ENCODE measurements at places on chromosomes 7 and 10.

GRCh38 chr7:21923658-21924057, 22.0 kb downstream of the CDCA7L start:
- peak; percentile 90 for DNase-seq

GRCh38 chr10:52918714-52919305, 146.2 kb upstream of the MBL2 start:
- no peak for DNase-seq

DNA sequence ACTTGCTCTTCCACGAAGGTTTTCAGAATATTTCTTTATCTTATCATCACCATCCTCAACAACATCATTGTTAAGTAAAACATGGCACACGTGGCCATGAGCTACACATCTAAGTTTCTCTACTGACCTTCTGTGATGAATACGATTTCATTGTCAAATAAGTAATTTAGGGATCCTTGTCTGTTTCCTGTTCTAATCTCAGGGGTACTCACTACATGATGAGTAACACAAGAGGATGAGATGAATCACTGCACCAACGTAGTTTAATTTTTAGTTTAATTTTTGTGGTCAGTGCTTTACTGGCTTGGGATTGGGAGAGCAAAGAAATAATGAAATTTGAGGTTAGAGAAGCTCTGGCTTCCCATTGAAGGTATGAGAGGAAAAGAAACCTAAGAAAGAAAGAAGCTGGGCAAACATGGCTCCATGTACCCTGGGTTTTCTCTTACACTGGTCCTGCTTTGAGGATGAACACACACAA, 461.9 kb upstream of the KLF6 start:
- no peak for DNase-seq

DNA sequence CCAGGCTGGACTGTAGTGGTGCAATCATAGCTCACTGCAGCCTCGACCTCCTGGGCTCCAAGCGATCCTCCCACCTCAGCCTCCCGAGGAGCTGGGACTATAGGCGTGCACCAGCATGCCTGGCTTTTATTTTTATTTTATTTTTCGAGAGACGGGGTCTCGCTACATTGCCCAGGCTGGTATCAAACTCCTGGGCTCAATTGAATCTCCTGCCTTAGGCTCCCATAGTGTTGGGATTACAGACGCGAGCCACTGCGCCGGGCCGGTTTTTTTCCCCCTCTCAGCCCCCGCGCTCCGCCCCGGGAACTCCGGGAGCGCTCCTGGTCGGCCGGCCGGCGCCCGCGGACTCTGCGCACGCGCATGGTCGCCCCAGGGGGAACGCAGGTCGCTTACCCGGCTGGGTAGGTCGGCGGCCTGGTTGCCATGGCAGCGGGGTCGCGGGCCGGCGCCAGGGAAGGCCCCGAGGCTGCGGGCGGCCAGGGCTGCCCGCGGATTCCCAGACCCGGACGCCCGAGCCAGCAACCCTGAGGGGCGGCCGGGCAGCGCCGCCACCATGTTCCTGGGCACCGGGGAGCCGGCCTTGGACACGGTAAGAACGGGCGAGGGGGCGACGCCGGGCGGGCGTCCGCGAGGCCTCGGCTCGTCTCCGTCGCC, at the start of gene IQCE:
IQCE (plus strand) TSS at position 351 of the 654 bp plus-strand sequence; CDS start at position 554, 203 bp downstream.
- DNase-seq = peak; percentile 82

DNA sequence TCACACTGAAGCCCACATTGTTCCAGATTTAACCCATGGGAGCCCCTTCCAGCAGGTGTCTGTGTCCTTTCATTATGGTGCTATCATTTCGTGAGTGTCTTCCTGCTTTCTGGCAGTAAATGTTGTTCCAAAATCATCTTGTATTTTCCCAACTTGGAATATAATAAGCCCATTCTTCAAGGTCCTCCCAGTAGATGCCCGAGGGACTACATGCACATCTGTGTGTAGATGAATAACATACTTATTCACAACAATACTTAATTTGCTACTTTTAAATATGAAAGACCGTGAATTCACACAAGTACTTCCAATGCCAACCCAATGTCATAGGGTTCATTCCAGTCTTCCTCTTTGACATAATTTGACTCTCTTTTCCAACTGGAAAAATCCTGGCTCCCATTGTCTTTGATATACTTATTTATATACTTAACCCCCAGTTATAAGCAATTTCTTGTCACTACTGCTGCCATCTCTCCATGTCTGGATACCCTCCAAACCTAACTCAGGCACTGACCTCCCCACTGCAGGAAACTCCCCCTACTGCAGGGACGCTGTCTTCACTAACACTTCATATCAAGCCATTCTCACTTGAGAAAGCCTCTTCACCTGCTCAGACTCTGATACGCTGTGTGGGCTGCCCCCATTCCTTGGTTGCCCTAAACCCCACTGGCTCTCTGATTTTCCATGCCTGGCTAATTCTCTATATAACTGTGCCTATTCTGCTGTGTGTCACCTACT, 1119.2 kb downstream of the CNTNAP2 start:
- DNase-seq = no peak

DNA sequence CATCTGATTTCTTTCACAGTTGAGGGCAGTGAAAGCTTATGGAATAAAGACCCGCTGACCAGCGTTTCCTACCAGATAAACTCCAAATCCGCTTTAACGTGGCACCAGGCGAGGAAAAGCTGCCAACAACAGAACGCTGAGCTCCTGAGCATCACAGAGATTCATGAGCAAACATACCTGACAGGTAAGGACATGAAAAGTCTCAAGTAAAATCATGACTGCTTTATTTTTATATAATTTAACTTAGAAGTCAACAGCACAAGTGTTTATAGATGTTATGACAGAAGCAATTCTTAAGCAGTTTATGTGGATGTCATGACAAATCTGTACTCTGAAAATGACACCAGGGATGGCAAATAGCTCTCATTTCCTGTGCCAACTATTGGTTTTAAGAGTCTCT, 24.5 kb downstream of the MRC1 start:
- no peak for DNase-seq

GRCh38 chr7:128099204-128099671, 68.0 kb upstream of the LRRC4 start:
- no peak for DNase-seq

- no peak for DNase-seq
These were observed 5.6 kb upstream of the POLD2 start for GRCh38 chr7:44128721-44129582.

DNA sequence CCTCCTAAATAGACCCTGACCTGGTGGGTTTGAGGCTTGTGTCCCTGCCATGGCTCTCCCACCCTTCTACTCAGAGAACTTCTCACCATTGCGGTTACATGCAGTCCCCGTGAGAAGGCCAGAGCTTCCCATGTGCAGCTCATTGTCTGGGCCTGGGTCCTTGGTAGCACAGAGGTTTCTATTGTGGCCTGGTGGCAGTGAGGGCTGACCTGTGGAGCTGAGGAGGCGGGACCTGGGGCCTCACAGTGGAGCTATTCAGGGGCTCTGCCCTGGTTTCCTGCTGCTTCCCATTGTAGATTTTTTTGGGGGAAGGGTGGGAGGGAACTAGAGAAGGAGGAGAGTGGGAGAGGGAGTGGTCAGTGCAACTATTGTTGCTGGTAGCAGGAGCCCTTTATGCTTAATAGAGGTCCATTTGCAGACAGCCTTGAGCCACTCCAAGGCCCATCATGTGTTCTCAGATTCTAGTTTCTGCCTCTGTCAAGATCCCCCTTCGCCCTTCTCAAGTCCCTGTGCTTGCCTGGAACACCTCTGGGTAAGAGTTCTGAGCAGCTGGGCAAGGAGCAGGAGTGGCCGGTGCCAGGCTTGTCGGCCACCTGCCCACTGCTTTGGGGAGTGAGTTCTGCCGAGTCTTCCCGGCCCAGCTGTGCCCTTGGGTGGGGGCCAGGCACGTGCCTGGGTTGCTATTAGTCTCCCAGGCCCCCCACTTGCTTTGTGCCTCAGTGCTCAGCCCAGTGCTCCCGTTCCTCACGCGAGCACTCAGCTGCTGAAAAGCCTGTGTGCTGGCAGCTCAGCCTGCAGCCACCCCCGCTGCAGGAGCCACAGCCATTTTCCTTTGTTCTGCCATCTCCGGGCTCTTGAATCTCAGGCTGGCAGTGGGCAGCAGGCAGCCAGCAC, 10.7 kb downstream of the TSPAN14 start:
- peak; percentile 55 for DNase-seq
